ENCODE measurements at places on chromosomes 2 and 18.

DNA sequence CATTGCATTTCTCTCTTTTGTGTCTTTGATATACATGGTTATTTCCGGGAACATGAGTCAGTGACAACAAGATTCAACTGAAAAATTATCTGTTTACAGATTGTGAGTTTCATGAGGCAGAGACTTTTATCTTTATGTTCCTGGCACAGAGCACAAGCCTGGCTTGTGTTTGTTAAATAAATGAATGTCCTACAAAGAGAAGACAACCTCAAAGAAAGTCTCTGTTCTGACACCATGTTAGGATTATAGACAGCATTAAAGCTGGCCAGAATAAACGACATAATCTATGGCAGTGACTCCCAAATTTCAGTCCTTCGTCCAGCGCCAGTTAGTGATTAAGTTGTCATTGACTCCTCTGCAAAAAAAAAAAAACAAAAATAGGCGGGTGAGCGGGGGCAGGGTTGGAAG is 97.4 kb upstream of the DNAJC10 start:
- DNase-seq = no peak
- H3K27me3 ChIP-seq = peaks cover 8% of the 10 kb centered on the region
- no peaks in the 10 kb centered on the region for H3K36me3 ChIP-seq

DNA sequence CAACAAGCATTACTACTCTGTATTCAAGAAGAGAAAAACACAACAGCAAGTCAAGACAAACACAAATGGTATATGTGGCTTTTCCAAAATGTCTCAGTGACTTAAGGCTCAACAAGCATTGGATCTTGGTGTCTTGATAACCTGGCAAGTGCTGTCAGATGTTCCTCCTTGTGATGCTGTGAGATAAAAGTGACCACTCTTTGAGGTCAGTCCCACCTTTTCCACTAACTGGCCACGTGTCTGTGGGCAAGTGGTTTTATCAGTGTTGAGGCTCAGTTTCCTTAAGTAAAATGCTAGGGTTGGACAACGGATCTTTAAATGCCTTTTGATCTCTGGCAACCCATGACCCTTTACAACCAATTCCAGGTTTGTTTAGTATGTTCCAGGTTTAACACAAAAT is 98.7 kb downstream of the BCL2 start:
- peak; percentile 73 for DNase-seq
- peak overlapping the region; percentile 69 for H3K27ac ChIP-seq
- peaks cover 86% of the 10 kb centered on the region for H3K36me3 ChIP-seq
- peak overlapping the region; percentile 26 for H3K4me3 ChIP-seq
- no peaks in the 10 kb centered on the region for H3K27me3 ChIP-seq

DNA sequence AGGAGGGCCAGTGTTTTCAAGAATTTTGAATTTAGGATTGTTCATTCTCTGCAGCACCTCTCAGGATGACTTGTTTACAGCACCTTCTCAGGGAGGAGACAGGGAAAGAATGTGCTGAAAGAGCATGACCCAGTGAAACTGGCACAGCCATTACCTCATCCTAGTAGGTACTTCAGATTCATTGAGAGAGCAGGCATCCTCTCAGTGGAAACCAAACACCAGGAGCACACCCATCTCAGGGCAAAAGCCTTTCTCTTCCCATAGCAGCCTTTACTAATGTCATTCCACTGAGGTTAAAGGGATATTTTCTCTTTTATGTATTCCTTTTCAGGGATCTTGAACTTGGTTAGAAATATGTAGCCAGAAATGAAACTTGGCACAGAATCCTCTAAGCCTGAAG is 2.6 kb downstream of the MAP2 start:
- H3K36me3 ChIP-seq = no peaks in the 10 kb centered on the region
- H3K4me3 ChIP-seq = no peak overlapping the region
- no peak for DNase-seq

DNA sequence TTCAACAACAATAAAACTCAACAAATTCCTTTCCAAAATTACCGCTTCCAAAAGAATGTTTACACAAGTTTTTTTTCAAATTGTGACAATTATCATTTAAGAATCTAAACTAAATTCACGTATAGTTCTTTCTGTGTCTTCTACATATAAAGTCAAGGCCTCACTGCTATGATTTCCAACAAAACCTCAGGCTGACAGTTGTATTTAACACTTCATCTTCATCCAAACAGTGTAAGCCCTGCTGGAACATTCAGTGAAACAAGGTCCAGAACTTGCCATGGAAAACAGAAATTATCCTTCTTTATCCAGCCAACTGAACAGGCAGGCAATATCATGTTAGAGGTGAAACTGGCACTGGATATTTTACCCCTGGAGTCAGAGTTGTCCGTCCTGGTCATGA is 357.9 kb downstream of the PID1 start:
- no peak overlapping the region for H3K27ac ChIP-seq
- no peak overlapping the region for H3K4me3 ChIP-seq
- H3K27me3 ChIP-seq = no peaks in the 10 kb centered on the region
- DNase-seq = no peak

- no peaks in the 10 kb centered on the region for H3K36me3 ChIP-seq
- no peak for DNase-seq
Observed at GRCh38 chr2:119694845-119695521, 16.0 kb downstream of the TMEM177 start.

- H3K27ac ChIP-seq = no peak overlapping the region
- no peak overlapping the region for H3K4me3 ChIP-seq
- no peak for DNase-seq
Observed at GRCh38 chr2:187939180-187939579, 352.5 kb upstream of the GULP1 start.

DNA sequence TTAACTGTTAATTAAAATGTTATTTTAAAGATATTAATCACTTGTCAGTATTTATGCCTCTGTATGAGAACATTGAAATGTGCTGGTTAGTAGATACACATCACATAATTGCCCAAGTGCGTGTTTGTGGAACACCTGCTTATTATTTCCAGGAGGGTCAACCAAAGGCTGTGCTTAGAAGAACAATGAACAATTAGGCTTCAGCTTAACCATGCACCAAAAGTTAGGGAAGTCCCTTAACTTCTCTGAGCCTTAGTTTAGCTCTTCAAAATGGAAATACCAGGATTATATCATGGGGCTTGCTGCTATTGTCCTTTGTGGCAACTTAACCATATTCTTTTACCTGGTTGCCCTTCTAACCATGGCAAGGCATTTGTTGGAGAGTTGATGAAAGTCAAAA is 43.0 kb upstream of the PLA2R1 start:
- H3K27me3 ChIP-seq = peaks cover 8% of the 10 kb centered on the region
- H3K27ac ChIP-seq = no peak overlapping the region
- DNase-seq = no peak
- H3K36me3 ChIP-seq = no peaks in the 10 kb centered on the region
- no peaks in the 10 kb centered on the region for H3K4me1 ChIP-seq

- H3K27me3 ChIP-seq = no peaks in the 10 kb centered on the region
- H3K27ac ChIP-seq = no peak overlapping the region
- H3K4me3 ChIP-seq = no peak overlapping the region
- H3K36me3 ChIP-seq = peaks cover 24% of the 10 kb centered on the region
- no peak for DNase-seq
Observed at GRCh38 chr2:171316220-171316619, 117.6 kb downstream of the METTL8 start.

GRCh38 chr2:5691221-5691984 is 781 bp upstream of the SOX11 start:
- peaks cover 7% of the 10 kb centered on the region for H3K4me1 ChIP-seq
- peaks cover 11% of the 10 kb centered on the region for H3K36me3 ChIP-seq
- peak overlapping the region; percentile 52 for H3K27ac ChIP-seq
- peaks cover 49% of the 10 kb centered on the region for H3K27me3 ChIP-seq
- peak overlapping the region; percentile 46 for H3K4me3 ChIP-seq

- no peak overlapping the region for H3K4me3 ChIP-seq
- H3K36me3 ChIP-seq = no peaks in the 10 kb centered on the region
- no peak overlapping the region for H3K27ac ChIP-seq
Observed at GRCh38 chr18:61851940-61852451, 40.8 kb downstream of the RNF152 start.

DNA sequence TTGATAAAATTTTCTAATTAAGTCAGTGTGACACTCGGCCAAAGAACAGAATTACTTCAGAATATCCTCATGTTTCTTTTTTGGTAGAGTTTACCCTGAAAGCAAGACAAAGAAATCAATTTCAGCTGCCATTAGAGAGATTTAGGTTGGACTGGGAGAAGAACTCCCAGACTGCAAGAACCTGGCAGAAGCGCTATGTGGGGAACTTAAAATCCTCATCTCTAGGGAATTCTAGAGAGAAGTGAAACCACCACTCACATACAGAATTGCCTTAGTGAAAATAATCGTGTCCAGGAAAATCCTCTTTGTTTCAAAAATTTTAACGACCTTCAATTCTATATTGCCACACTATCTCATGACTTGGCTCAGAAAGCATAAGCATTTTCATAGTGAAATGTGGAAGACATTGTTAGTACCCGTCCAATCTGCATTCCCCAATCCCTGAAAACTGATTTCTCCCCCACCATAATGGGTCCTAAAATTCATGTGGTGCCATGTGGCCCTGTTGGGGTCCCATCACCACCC is 297.3 kb upstream of the MEIS1 start:
- no peak for DNase-seq
- H3K27ac ChIP-seq = no peak overlapping the region
- no peaks in the 10 kb centered on the region for H3K27me3 ChIP-seq
- H3K4me3 ChIP-seq = no peak overlapping the region

GRCh38 chr2:44894058-44894457 is 47.4 kb upstream of the SIX3 start:
- peaks cover 8% of the 10 kb centered on the region for H3K27me3 ChIP-seq
- no peak for DNase-seq
- no peaks in the 10 kb centered on the region for H3K36me3 ChIP-seq
- H3K27ac ChIP-seq = no peak overlapping the region
- no peak overlapping the region for H3K4me3 ChIP-seq
- no peaks in the 10 kb centered on the region for H3K4me1 ChIP-seq

- H3K4me3 ChIP-seq = no peak overlapping the region
- peaks cover 37% of the 10 kb centered on the region for H3K36me3 ChIP-seq
- no peak for DNase-seq
- peaks cover 20% of the 10 kb centered on the region for H3K4me1 ChIP-seq
Observed at GRCh38 chr18:46892842-46893241, 24.5 kb downstream of the PIAS2 start.

GRCh38 chr18:69947361-69948133 is at the start of gene CD226:
TSS of gene CD226 (minus strand) at chr18:69947873. CDS start at chr18:69947406, 467 bp downstream.
- H3K27me3 ChIP-seq = no peaks in the 10 kb centered on the region
- peaks cover 45% of the 10 kb centered on the region for H3K4me1 ChIP-seq
- no peak within 1 kb of the TSS for H3K27ac ChIP-seq
- peak; percentile 67 for DNase-seq
- H3K36me3 ChIP-seq = peaks cover 48% of the 10 kb centered on the region

DNA sequence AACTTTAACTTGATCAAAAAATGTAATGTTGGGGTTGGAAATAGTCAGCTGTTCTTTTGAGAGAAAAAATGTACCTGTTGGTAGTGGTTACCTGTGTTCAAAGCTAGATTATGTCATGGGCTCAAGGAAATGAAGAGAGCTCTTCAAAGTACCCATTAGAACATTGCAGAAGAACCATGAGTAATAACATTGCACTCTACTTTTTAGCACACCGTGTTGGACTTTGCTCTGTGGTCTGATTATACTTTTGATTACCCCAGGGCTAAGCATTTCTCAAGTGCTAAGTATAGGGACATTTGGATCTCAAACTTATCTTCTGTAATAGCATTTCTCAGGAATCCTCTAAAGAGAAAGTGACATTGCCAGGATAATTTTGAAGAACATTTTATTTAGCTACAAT is 1122.8 kb upstream of the CELF4 start:
- H3K4me3 ChIP-seq = no peak overlapping the region
- no peak for DNase-seq
- no peaks in the 10 kb centered on the region for H3K4me1 ChIP-seq
- no peaks in the 10 kb centered on the region for H3K36me3 ChIP-seq
- no peak overlapping the region for H3K27ac ChIP-seq

DNA sequence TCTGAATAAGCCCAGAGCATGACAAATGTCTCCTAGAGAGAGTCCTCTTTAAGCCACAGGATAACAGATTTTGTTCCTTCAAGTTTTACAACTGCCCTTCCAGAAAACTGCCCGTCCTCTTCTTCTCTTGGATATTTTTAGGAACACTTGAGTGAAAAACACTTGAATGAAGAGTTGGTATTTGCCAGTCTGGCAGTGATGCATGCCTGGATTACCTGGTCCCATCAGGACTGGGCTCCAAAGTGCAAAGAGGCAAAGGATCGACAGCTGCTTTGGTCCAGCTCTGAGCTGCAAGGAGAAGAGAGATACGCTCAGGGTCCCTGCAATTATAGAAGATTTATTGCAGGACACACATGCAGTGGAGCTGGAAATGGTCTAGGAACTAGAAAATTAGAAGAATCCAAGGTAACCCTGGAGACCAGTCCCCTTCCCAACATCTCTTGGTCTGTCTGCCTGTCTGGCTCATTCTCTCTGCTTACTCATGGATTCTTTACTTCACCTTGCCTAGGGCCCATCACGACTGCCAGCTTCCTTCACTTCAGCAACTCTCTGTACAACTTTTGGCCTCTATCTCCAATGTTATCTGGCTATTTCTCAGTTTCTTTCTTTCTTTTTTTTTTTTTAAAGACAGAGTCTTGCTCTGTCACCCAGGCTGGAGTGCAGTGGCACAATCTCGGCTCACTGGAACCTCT is 112.1 kb upstream of the SIX2 start:
- no peaks in the 10 kb centered on the region for H3K36me3 ChIP-seq
- H3K27me3 ChIP-seq = no peaks in the 10 kb centered on the region
- no peak for DNase-seq
- no peaks in the 10 kb centered on the region for H3K4me1 ChIP-seq

GRCh38 chr2:163751696-163752095 is 15.9 kb upstream of the FIGN start:
- no peak overlapping the region for H3K27ac ChIP-seq
- no peaks in the 10 kb centered on the region for H3K27me3 ChIP-seq
- no peak overlapping the region for H3K4me3 ChIP-seq
- H3K4me1 ChIP-seq = no peaks in the 10 kb centered on the region
- no peaks in the 10 kb centered on the region for H3K36me3 ChIP-seq

DNA sequence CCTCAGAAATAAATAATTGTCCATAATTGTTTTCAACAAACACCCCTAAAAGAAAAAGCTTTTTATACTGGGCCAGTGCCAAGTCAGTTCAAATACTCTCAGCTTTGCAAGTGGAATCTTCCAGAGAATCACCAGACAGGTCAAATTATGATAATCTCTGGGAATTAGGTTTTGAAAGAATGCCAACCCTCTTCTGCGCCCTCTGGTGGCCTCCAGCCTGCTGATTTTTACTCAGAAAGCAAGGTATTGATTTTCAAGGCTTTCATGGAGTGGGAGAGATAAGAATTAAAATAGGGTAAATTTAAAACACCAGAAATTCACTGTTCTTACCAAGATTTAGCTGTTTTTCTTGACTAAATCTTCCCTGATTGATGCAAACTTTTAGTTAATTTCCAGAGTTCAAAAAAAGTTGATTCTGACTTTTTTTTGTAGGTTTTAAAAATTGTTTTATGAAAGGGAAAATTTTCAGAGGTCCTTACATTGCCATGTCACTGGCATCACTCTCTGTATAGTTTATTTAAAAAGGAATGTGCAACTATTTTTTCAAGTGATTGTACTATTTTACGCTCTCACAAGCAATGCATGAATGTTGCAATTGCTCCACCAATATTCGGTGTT is 282.9 kb upstream of the TNP1 start:
- peak; percentile 49 for DNase-seq
- peaks cover 11% of the 10 kb centered on the region for H3K27me3 ChIP-seq
- no peaks in the 10 kb centered on the region for H3K4me1 ChIP-seq
- peaks cover 5% of the 10 kb centered on the region for H3K36me3 ChIP-seq

Measured in activated CD8-positive, alpha-beta T cell treated with anti-CD3 and anti-CD28 coated beads, Interleukin-2, amount 10 ng/mL, durations not matched to agents 7 days and 5 days (primary cell).